ENCODE measurements at places on chromosomes 3 and 15.
A peak's percentile ranks its signal among the peaks of the same experiment; 100 is the strongest.

DNA sequence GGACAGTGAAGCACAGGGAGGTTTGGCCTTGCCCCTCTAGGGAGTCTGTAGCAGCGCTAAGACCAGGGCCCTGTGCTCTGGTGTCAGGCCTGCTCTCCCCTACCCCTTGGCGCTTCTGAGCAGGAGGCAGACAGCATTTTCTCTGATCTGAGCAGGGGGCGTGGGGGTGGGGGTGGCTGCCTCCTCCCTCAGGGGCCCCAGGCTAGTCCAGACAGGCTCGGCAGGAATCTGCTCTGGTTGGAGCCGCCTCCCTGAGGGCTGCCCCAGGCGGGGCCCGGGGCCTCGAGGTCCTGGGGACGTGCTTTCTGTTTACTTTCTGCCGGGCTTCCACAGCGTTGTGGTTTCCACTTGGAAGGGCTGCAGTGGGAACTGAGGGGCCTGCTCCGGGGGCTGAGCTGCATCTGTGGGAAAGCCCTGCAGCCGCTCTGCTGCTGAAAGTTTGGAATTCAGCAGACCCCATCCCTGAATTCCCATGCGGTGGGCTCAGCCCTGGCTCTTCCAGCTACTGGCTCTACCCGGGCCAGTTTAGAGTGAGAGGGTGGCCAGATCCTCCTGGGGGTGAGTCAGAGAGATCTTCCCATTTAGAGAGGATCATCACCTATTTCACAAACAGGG lies 105.4 kb downstream of the LINGO1 start:
- DNase-seq, result no peak

- peak; percentile 91 for DNase-seq
Measured at GRCh38 chr15:34101366-34102174, at the start of the genes EMC7 and PGBD4. EMC7 (minus strand) TSS chr15:34101862; CDS start chr15:34101839, 23 bp downstream. PGBD4 (plus strand) TSS chr15:34102083; CDS start chr15:34102532, 449 bp downstream.

DNA sequence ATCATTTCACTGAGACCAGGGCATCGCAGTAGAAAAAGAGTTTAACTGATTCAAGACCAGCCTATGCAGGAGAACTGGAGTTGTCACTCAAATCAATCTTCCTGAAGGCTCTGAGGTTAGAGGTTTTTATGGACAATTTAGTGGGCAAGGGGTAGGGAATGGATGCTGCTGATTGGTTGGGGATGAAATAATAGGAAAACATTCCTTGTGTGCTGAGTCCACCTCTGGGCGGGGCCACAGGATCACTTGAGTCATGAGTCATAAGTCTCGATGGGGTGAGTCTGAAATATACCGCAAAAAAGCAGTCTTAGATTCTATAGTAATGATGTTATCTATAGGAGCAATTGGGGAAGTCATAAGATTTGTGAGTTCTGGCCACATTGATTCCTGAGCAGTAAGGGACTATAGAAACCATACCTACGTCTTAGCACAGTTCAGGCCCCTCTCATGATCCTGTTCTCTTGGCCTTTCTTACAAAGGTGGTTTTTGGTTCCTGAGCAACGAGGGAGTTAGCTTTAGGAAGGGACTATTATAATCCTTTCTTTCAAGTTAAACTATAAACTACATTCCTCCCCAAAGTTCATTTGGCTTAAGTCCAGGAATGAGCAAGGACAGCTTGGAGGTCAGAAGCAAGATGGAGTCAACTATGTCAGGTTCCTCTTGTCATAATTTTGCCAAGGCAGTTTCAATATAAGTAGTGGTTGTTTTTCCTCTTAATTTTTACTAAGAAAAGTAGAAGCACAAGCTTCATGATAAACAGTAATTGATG lies 2.7 kb upstream of the OPA1 start:
- DNase-seq, result no peak

GRCh38 chr3:81251096-81251495 lies 510.3 kb downstream of the GBE1 start:
- no peak for DNase-seq

GRCh38 chr3:183158113-183158512 lies 4.4 kb downstream of the LAMP3 start:
- DNase-seq, result no peak

DNA sequence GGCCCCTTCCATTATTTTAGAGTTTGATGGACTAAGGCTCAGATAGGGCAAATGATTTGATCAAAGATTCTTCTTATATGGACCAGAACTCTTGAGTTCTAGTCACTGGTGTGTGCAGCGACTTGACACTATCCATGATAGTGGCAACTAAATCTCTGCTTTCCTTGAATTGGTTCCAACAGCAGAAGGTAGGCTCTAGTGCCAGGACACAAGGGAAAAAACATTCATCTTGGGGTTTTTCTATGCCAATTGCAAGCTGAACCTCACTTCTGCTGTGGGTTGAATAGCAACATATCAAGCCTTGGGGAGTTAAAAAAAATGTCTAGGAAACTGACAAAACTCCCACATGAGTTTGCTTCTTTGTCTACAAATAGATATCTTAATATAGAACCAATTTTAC lies 35.1 kb downstream of the CTXND1 start:
- no peak for DNase-seq

DNA sequence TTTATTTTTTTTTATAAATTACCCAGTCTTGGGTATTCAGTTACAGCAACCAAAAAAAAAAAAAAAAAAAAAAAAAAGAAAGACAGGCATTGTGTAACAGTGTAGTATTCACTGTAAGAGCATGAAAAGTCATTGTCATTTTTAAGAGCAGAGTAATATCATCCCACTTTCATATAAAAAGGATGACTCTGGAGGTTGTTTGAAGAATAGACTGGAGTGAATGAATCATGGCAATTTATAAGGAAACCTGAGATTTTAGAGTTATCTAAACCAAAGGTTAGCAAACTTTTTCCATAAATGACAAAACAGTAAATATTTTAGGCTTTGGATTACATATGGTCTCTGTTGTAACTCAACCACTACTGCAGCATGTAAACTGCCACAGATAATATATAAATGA lies 794.9 kb downstream of the NTRK3 start:
- DNase-seq, result no peak

GRCh38 chr15:41506796-41507341 lies 6.8 kb downstream of the LTK start:
- DNase-seq, result no peak

- no peak for DNase-seq
Measured at GRCh38 chr3:78139166-78139565, 1099.3 kb downstream of the ROBO2 start.

- no peak for DNase-seq
Measured at GRCh38 chr3:174596447-174596982, 262.6 kb upstream of the NAALADL2 start.

GRCh38 chr15:95018888-95019545 lies 787.7 kb downstream of the MCTP2 start:
- no peak for DNase-seq

GRCh38 chr3:106068795-106069194 lies 200.0 kb upstream of the CBLB start:
- DNase-seq, result no peak

GRCh38 chr15:70327856-70328678 lies 230.3 kb upstream of the TLE3 start:
- DNase-seq, result no peak

GRCh38 chr15:83320404-83320803 lies 35.9 kb upstream of the BNC1 start:
- DNase-seq, result no peak
